ENCODE measurements at places on chromosomes 7 and 10.

DNA sequence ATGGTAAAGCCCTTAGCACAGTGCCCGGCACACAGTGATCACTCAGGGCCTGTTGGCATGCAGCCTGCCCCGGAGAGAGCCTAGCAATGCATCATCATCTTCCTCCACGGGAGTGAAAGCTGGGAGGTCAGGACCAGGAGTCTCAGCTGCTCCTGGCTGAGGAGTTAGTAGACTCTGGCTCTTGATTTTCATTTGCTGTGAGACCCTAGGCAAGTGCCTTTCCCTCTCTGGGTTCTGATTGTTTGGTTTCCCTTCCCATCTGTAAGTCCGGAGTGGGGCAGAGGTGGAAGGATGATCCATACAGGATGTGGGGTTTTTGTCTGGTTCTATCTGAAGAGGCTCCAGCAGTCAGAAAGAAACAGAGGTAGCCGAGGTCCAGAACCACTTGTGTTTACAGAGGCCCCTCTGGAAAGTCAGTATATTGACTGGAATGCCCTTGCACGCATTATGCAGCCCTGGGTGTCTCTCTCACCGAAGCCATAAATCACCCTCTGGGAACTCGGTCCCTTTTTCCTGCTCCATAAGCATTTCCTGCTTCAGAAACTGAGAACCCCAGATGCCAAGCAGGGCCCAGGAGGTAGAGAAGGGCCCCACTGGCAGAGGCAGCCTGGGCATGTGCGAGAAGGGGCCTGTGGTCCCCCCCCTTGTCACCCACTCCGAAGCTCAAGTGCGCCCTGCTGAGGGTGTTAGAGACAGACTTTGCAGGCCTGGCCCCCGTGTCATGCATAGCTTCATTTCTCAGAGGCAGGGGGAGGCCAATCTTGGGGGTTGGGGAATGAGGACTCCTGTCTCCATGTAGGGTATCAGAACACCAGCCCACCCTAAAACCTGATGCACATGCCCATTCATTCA, 8.5 kb downstream of the UNC5B start:
- peak; percentile 68 for DNase-seq

DNA sequence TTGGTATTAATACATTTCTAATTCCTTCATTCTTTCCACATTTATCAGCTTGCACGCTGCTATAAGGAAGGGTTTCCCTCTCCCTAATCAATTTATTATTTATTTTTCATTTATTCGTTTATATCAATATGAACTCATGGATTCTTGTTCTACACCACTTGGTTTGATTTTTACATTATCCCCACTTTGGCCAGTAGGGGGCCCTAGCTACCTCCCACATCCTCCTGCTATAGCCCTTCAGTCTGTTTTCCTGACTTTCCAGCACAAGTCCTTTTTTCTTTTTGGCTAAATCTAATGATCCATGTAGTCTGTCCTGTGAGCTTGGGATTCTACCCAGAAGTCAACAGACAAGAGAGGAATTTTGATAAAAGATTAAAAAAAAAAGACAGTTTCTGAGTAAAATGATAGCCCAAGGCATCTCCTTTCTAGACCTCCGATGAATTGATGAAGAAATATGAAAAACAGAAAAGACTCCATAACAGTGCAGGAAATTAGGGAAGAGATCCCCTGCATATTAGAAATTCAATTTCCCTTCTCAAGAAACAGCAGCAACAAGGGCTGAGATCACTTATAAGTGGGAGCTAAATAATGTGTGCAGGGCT, 47.7 kb downstream of the LYZL2 start:
- DNase-seq = no peak

GRCh38 chr7:52877240-52877639, 158.2 kb upstream of the POM121L12 start:
- DNase-seq = no peak

- DNase-seq = no peak
Observed at GRCh38 chr10:114234132-114234531, 4.9 kb upstream of the VWA2 start.

GRCh38 chr7:36958111-36958733, 233.9 kb upstream of the AOAH start:
- no peak for DNase-seq

DNA sequence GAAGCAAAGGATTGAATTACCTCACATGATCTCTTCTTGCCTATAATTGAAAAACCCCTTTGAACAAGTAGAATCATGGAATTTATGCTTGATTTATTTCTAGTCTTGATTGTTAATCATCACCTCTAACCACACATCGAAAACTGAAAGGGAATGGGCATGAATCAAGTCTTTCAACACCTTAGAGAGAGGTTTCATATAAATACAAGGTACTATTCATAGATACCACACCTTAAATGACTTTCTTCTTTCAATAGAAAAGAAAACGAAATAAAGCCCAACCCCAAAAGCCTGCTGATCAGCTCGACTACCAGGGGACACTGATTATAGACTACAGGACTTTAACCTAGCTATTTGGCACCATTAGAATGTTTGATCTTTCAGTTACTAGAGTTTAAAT, 128.6 kb upstream of the PTPRZ1 start:
- DNase-seq = no peak

- DNase-seq = no peak
Observed at GRCh38 chr7:129665013-129665401, 53.5 kb downstream of the NRF1 start.

DNA sequence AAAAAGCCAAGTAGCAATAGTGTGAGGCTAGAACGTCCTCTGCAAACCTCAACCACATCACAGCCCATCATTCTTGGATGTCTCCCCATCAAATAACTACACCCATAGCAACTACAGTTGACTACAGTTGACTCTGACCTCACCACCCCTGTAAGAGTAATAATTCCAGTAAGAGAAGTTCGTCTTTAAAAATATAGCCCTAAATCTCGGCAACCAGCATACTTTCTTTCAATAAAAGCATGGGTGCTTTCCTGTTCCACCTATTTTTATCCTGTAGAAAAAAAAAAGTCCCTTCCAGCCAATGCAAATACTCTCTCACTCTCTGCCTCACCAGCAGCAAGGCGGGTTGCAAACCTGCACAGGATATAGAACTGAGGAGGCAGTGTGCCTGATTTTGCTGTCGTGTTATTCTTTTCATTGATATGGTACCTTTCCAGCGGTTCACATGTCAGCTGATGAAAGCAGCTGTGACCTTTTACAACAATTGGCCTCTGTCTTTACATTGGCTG, 187.5 kb upstream of the NFE2L3 start:
- DNase-seq = no peak

- no peak for DNase-seq
Observed at GRCh38 chr7:106553446-106553836, 107.5 kb downstream of the CCDC71L start.

DNA sequence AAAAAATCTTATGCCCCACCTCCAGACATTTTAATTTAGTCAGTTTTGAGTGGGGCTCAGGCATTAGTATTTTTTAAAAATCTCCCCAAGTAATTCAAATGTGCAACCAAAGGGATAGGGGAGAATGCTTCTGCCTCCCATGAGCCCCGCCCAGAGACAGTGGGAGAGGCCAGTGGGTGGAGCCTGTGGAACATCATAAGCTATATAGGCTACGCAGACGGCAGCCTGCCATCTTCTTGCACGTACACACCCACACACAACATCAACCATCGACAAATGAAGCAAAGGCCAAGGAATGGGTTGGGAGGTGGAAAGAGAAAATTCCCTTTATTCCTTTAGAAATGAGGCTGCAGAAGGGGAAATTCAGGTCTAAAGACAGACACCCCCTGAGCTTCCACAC, 25.2 kb downstream of the CREB3L2 start:
- DNase-seq = no peak

GRCh38 chr7:134126146-134126545, 994 bp upstream of the LRGUK start:
- no peak for DNase-seq

GRCh38 chr10:113390896-113391295, 162.0 kb upstream of the HABP2 start:
- DNase-seq = no peak

GRCh38 chr10:84783386-84783785, 455.0 kb downstream of the CCSER2 start:
- DNase-seq = no peak
